Stimulated activated CD4-positive, alpha-beta T cell treated with anti-CD3 and anti-CD28 coated beads, Interleukin-1b, Interleukin-23, amount 100 ng/mL, for 1 hour (primary cell): ENCODE measurements at places on chromosomes 5 and 9.

DNA sequence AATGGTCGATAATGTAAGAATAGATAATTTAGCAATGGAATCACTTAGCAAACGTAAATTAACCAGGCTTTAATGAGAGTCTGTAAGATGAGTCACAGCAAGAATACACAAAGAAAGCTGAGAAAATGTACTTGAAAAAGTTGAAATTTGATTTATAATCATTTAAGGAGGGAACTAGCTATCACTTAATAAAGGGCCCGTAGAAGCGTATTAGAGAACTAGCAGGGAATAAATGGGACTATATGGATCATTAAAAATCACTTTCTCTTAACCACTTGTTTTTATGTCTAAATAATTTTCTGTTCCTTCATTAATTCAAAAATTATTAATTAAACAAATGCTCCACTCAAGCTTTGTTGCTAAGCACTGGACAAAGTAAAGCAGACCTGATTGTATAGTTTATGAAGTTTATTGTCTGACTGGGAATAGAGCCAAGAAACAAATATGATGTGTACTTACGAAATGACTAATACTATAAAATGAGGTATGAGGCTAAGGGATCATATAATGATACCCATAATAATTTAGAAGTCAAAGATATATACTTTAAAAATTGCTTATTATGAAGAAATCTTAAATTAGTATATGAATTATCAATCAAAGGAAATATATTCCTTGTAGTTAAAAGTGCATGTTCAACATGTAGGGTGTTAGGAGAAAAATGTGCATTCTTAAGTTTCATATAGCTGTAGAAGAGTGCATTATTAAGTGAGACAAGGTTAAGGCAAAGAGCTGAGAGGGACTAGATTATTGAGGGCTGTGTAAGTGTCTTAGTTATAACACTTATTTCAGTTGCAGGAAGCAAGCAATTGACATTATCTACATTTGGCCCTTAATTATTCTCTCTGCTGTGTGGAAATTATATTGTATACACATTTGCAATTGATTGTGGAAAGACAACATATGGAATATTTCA is 196.8 kb downstream of the PRDM9 start:
- no peak for DNase-seq

- no peak for DNase-seq
These were observed at the start of gene DOK3 for GRCh38 chr5:177509381-177509951. DOK3 (minus strand) TSS chr5:177509826; CDS start chr5:177509540, 286 bp downstream.

GRCh38 chr9:123322273-123323195 is 33.5 kb upstream of the CRB2 start:
- DNase-seq, result peak; percentile 46

- no peak for DNase-seq
These were observed 176.0 kb upstream of the ZNF608 start for GRCh38 chr5:124922255-124922975.

DNA sequence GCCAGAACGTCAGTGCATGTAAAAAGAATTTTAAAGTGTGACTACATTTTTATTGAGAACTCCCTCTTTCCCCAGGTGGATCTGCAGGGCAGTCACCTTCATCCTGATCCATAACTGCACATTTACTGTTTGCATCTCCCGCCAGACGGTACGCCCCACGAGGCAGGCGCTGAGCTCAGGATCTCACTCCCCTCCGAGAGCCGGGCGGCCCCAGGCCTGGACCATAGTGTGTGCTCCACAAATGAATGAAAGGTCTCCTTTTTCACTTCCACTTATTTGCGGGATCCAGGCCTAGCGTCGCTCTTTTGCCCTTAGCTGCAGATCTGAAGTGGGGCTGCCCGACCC is 378 bp downstream of the DROSHA start:
- DNase-seq, result no peak

DNA sequence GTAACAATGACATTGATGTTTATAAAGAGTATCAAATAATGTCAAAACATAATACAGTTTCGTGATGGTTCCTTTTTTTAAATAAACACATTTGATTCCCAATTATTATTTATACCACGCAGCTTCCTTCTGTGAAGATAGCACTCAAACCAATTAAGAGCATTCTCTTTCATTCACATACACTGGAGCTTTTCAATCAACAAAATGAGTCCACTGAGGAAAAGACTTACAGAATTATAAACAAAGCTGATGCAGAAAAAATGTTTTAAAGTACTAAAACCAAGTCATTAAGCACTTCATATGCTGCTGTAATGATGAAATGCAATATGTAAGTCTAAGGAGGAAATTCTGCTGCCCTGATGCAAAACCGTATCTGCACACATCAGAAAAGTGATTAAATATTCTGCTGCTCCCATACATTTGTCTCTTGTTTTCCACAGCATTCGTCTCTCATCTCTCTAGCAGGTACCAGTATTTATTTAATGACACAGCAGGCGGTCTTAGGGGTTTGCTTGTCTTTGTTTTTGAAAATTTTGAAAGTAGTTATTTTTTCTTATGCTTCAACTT is 147.1 kb downstream of the CDH10 start:
- no peak for DNase-seq

DNA sequence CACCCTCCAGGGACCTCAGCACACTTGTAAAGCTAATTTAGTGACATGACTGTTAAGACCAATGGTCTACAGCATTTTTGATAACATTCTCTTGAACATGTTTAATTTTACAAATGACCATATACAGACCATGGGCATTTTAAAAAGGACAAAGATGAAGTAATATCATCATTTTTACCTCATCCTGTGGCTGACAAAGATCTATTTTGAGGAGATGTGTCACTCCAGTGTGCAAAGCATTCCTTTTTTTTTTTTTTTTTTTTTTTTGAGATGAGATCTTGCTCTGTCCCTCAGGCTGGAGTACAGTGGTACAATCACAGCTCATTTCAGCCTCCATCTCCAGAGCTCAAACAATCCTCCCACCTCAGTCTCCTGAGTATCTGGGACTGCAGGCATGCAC is 118.2 kb upstream of the TBC1D2 start:
- no peak for DNase-seq

GRCh38 chr9:35689542-35690293 is at the start of gene TPM2:
TPM2 (minus strand) TSS chr9:35689925; CDS start chr9:35689817, 108 bp downstream.
- DNase-seq, result no peak

GRCh38 chr9:113403646-113404045 is 2.6 kb upstream of the ALAD start:
- DNase-seq, result no peak

- DNase-seq, result no peak
These were observed 7.9 kb downstream of the ELOVL7 start for GRCh38 chr5:60836131-60836530.

- no peak for DNase-seq
These were observed 82.0 kb upstream of the HAPLN1 start for GRCh38 chr5:83802686-83803085.

DNA sequence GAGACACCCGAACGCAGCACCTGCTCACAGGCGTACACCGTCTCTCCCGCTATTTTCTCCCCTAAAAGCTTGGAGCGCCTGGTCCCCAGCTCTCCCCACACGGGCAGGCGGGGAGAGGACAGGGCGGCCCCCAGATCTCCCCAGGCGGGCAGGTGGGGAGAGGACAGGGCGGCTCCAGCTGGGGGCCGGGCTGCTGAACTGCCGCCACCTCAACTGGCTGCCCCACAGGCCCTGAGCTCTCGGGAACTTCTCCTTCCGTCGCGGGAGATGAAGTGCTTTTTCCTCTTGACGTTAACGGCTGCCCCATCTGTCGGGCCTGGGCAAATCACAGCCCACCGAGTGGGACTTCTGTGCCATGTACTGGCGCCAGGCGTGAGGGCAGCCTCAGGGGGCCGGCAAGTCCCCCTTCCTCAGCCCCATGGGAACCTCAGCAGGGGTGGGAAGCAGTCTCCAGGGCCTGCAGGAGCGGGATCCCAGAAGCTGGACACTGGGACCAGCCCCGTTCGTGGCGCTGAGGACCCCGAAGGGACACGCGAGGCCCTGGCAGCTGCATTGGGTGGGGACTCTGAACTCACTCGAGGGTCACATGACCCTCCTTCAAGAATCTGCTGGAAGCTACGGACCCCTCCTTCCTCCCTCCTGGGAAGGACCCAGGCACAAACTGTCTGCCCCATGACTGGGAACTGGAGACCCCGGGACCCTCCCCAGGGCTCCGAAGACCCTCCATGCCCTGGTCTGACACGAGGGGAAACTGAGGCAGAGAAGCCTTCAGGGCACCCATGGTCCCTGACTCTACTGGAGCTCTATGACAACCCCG is 5.7 kb upstream of the EGFL7 start:
- DNase-seq, result no peak

DNA sequence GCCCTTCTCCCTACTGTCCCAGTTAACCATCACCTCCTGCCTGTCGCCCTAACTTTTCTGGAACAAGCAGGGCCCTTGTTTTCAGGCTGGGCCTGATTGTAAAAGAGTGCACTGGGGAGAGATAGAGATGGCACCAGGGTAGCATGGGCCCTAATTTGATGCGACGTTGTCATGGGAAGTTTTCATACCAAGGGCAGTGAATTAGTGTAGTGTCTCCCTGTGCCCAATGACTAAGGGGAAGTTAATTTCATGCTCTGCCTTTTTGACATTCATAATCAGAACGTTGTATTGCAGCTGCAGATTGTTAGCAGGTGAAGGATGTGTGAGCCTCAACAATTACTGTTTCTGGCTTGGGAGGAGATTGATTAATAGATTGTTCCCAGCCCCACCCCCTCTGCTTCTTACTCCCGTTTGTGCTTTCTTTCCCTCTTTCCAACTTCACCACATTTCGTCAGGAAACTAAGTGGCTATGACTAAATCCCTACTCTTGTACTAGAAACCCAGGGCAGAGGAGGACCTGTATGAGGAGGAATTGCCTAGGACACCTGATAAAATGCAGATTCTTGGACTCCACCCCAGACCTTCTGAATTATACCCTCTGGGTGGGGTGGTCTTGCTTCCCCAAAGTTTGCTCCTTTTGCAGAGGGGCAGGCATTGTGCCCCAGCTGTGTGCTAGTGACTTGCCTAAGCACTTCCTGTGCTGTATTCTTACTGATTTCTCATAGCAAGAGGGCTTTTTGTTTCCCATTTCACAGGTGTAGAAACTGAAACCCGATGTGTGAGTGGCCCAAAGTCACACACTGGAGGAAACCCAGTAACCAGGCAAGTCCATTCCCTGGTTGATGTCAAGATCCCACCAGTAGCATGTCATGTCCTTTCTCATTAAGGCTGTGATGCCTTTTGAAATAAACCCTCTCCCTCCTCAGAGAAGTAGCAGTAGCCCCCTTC is 56.3 kb downstream of the DAB2IP start:
- DNase-seq, result no peak

GRCh38 chr5:67118050-67118620 is 78.5 kb downstream of the CD180 start:
- DNase-seq, result no peak

DNA sequence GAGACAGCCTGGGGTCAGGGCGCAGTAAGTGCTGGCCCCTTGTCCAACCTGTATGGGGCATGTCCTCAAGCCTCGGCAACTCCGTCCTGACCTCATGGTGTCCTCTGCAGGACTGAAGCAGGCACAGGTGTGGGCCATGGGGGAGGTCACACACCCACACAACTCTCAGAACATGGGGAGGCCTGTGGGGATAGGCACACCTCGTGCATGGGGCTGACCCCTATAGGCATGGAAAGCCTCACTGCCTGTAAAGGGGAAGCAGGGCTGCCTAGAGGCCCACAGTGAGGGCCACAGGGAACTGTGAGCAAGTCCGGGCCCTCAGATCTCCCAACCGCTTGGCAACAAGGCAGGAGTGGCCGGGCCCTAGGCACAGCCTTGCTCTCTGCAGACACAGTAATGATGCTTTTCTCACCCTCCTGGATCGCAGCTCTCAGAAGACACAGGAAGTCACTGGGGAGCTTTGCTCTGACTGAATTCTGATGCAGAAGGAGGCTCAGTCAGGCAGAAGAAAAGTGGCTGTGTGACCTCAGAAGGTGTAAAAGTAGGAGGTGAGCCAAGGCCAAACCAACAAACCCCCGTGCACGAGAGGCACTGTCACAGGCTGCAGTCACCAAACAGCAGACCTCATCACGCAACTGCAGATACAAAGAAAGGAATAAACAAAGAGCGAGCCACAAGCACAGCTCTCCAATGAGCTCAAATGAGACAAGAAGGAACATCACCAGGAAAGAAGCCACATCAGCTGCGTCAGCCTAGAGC is 5.4 kb downstream of the IPPK start:
- DNase-seq, result no peak

GRCh38 chr5:91301106-91301846 is 81.8 kb downstream of the ARRDC3 start:
- DNase-seq, result no peak

- DNase-seq, result no peak
These were observed 127.9 kb downstream of the NNT start for GRCh38 chr5:43730832-43731342.

DNA sequence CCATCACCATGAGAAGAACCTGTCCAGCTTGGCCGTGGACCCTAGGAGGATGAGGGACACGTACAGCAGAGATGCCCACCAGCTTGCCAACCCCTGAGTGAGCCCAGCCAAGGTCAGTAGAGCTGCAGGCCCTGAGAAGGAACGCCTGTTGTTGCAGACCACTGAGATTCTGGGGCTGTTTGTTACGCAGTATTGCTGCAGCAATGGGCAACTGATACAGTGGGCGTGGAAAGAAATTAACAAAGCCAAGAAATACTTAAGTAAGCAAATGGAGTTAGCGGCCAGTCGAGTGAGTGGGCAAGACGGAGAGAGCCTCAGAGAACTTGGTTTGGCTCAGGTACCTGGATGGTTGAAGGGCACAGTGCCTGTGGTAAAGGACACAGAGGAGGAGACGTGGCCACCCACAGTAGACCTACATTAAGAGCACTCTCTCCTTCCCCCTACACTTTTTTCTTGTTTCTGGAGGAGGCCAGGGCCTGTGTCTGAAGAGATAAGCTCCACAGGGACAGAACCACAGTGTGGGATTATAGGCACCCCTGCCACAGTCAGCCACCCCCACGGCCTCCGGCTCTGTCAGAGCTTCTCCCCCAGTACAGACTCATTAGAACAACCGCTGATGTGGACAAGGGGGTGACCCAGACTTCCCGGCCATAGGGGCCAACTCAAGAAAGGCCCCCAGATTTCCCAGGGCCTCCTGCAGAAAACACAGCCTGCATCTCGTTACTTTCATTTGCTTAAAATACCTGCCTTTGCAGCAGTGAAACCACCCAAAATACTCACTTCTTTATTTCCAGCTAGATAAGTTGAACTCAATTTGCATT is 40.1 kb upstream of the GRHPR start:
- no peak for DNase-seq
